Skeletal muscle cell (primary cell): ENCODE measurements at places on chromosomes 2 and 18.

DNA sequence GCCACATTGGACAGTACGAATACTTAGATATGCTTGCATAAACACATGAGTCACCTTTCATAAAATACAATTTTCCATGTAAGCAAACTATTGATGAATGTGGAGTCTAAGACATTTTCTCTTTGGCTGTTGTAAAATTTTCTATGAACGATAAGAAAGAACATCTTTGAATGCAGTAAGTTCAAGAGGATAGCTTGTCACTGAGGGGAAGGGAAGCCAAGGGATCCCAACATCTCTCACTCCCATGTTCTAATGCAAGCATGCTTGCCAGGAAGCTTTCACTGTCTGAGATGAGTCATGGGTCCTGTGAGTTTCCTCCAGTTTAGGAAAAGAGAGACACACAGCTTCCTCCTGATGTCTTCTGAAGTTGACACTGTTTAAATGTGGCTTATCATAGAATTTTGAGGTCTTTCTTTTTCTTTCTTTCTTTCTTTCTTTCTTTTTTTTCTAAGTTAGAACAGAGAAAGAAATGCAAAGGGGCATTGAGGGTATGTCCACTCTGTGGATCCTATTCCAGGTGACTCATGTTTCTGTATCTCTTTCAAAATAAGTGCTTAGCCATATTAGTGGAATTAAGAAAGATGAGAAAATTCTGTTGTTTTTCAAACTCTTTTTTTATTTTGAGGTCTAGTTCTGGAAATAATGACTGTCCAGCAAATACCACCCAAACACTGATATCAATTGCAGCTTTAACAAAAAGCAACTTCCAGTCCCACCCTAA lies 146.6 kb downstream of the RDH14 start:
- peak; percentile 77 for DNase-seq

DNA sequence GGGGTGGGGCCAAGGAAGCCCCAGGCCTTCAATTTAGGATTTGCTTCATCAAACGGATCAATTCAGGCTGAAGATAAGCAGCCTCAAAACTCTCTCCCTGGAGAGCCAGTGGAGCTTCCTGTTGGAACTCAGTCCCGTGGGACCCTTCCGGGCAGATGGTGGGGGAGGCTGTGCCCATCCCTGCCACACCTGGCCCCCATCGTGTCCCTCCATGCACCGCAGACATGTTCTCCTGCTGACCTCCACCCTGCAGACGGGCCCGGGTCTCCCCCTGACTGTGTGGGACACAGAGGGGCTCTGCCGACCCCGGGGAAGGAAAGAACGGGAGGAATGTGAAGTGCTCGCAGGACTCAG lies 144.2 kb downstream of the TPO start:
- DNase-seq: no peak

GRCh38 chr2:239389414-239390329 lies 11.1 kb downstream of the HDAC4 start:
- no peak for DNase-seq

DNA sequence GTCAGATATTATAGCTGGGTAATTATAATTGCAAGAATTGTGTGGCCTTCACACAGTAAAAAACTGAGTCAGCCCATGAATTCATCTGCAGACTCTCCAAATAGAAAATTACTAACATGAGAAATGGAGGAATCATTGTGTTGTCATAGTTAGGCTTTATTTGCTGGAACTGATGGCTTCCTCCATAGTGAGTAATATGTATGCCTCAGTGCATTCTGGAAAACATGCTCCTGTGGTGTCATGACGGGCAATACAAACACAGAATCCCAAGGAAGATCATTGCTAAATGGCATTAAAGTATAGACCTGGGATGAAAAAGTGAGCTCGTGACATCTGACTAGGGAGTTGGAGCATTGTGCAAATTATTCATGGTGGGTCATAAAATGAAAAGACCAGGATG lies 23.6 kb upstream of the NMS start:
- DNase-seq: no peak

DNA sequence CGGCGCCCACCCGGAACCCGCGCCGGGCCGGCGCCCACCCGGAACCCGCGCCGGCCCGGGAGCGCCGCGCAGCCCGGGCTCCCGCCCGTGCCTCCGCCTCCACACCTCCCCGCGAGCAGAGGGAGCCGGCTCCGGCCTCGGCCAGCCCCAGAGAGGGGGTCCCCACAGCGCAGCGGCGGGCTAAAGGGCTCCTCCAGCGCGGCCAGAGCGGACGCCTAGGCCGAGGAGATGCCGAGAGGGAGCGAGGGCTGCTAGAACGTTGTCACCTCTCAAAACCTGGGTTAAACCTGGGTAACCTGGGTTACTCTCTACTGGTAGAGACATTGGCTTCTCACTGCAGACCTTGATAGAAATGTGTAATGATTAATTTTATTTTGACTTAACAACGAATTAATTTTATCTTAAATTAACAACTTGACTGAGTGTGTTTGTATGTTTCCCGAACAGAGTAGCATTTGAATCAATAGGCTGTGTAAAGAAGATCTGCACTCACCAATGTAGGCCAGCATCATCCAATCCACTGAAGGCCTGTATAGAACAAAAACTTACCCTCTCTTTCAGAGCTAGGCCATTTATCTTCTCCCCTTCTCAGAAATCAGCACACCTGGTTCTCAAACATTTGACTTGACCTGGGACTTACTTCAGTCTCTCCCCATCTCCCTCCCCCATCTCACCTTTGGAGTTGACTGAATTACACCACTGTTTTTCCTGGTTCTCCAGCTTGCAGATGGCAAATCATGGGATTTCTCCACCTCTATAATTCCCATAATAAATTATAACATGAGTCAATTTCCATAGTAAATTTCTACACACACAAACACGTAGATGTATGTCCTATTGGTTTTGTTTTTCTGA lies 242.7 kb downstream of the ASXL3 start:
- no peak for DNase-seq
